ENCODE measurements at places on chromosomes 7 and 10. TPM values are rescaled to one million over a fixed set of nuclear protein-coding genes. Genes with fewer than 3 reads are reported as not detected.
A peak's percentile ranks its signal among the peaks of the same experiment; 100 is the strongest.

DNA sequence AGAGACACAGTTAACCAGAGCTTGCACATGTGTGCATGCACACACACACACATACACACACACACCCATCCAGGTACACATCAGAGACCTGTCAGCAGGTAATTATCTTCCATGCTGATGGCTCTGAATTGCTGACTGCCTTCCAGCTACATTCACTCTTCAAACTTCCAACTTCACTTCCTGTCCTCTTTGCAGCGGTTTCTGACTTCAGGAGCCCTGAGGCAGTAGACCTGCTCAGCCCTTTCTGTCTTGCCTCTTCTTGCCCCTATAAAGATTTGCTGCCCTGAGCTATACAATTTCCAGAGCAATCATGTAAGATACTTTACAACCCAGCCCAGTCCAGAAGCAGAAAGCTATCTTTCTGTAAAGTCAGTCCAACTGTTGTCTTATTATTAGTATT is 310.2 kb downstream of the FGFR2 start:
- DNase-seq = no peak

DNA sequence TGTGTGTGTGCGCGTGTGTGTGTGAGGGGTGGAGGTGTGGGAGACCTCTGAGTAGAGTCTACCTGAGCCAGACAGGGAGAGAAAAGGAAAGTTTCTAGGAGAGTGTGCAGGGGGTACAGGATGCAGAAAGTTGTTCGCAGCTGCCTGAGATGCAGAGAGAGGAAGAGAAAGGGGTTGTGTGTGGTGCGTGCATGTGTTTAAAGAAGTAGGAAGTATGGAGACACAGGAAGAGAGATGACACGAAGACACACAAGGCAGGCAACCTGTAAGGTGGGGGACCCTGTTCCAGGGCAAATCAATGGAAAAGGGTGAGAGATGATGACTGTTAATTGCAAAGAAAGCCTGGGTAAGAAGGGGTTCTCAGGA is 52.2 kb downstream of the C10orf105 start:
- no peak for DNase-seq

GRCh38 chr7:131329176-131329570 is 1.5 kb downstream of the MKLN1 start:
- DNase-seq = no peak

Gene NUTM2B
- not detected for polyA plus RNA-seq

Gene IFIT2
- 10.3 TPM for polyA plus RNA-seq

- peak; percentile 46 for DNase-seq
These were observed 863 bp downstream of the ST8SIA6 start for GRCh38 chr10:17453373-17454091.

DNA sequence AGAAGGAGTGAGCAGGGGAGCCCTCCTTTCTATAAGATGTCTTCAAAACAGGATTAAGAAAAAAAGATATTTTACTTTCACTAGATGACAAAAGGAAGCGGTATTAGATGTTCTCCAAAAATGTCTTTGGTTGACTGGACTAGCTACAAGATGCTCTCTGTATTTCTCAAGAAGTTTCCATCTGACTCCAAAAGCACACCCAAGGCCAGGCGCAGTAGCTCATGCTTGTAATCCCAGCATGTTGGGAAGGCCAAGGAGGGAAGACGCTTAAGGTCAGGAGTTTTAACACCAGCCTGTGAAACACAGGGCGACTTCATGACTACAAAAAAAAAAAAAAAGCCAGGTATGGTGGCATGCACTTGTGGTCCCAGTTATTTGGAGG is 84.5 kb downstream of the PIP4K2A start:
- DNase-seq = no peak

DNA sequence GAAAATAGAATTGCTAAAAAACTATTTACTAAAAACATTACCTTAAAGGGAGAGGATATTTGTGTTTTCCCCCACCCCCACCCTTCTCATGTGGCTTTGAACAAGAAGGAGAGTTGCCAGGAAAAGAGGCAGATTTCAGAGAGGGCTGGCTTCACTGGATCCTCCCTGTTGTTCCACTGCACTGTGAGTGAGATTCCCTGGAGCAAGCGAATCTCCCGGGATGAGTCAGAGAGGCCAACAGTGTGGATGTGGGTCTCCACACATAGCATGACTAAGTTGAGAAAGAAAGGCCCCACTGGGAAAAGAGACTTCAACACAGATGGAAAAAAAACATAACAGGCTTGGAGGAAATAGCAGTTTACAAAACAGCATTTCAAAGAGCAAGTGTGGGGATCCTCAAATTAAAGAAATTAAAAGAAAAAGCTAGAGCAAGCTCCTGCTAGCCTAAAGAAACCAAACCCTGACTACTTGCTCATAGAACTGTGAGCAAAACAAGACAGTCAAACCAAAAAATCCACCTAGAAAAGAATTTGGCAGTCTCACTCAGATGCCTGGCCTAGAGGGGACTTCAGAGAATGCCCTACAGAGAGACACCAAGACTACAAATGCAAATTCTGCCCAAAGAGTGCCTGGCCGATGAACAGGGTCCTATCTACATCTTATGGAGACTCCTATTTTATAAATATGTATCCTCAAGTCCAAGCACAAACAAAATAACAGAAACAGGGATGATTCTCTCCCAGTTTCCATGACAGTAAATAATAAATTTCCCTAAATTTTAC is 3.4 kb downstream of the CAV1 start:
- DNase-seq = no peak

- no peak for DNase-seq
These were observed 10.1 kb upstream of the EGR2 start for GRCh38 chr10:62826273-62826672.

DNA sequence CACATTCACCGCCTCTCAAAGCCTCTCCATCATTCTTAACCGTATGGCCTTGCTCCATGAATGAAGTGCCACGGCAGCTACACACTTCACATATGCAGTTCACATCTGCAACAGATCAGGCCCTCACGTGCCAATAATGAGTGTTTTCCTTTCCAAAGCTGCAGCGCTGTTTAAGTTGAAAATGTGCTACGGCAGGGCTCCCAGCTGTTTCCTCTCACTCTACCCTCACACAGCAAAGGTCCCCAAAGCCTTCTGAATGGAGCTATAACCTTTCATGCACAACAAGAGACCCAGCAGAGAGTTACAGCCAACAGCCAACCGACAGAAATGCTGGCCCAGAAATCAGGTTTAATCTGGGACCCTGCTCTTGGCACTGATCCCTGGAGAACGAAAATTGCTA is 236.1 kb downstream of the ELMO1 start:
- no peak for DNase-seq

Gene PLAC9
- polyA plus RNA-seq = not detected

Measured in immature natural killer cell (primary cell).